Stimulated activated CD4-positive, alpha-beta T cell treated with anti-CD3 and anti-CD28 coated beads, TNF-alpha, amount 100 ng/mL, for 24 hours (primary cell): ENCODE measurements at places on chromosomes 7 and 10.

DNA sequence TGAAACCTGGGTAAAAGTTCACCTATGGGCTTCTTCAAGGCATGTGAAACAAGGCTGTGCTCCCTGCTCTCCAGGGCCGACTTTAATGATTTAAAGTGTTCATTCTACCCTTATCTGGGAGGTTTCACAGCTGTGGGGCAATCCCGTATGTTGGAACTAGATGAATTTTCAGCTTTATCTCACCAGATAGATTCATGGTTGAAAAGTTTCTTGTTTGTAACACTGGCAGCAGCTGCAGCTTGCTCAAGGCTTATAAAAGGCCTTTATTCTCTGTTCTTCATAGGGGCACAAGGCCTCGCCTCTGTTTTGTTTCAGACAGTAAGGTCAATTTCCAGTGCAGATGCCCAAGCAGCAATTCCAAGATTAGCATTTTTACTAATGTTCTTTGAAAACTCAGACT is 70.4 kb upstream of the DNAJB12 start:
- DNase-seq = no peak

DNA sequence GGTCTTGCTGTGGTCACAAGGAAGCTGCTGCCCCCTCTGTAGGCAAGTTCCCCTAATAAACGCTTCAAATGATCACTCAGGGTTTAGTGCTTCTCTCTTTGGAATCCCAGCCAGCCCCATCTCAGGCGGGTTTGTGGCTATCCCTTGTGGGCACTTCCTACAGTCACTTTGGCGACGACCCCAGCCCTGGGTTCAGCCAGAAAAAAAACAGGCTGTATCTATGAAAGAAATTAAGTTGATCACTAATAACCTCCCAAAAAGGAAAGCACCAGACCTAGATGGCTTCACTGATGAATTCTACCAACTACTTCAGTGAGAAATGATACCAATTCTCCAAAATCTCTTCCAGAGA is 208.2 kb downstream of the MAD1L1 start:
- DNase-seq = no peak

GRCh38 chr7:36100226-36100625 is 52.8 kb upstream of the EEPD1 start:
- no peak for DNase-seq

GRCh38 chr7:45105588-45106188 is 5.8 kb downstream of the TBRG4 start:
- no peak for DNase-seq

- DNase-seq = no peak
Measured at GRCh38 chr7:68020102-68020501, 1023.5 kb downstream of the TYW1 start.

- DNase-seq = no peak
Measured at GRCh38 chr10:51139176-51139575, 64.9 kb downstream of the PRKG1 start.

DNA sequence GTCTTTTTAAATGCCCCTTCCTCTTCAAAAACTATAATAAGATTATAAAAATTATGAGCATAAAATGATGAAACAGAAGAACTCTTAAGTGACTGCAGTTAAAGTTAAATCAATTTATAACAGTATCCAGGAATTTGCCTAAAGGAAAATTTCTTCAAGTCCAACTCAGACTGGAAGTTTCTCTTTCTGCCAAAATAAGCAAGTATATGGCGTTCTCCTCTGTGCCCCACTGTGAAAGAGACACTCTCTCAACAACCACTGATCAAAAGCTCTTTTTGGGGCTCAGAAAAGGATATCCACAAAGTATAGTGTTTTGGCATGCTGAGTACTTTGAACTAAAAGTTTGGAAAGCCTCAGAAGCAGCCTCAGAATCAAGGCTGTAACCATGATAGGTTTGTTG is 139.9 kb downstream of the SKIDA1 start:
- no peak for DNase-seq

- DNase-seq = no peak
Measured at GRCh38 chr10:14547816-14548215, 217.1 kb upstream of the FRMD4A start.

- DNase-seq = no peak
Measured at GRCh38 chr10:34228066-34228465, 587.0 kb downstream of the PARD3 start.

- DNase-seq = peak; percentile 55
Measured at GRCh38 chr10:127990846-127991542, 84.1 kb downstream of the PTPRE start.

GRCh38 chr7:142436601-142437000 is 178.7 kb upstream of the PRSS58 start:
- no peak for DNase-seq

DNA sequence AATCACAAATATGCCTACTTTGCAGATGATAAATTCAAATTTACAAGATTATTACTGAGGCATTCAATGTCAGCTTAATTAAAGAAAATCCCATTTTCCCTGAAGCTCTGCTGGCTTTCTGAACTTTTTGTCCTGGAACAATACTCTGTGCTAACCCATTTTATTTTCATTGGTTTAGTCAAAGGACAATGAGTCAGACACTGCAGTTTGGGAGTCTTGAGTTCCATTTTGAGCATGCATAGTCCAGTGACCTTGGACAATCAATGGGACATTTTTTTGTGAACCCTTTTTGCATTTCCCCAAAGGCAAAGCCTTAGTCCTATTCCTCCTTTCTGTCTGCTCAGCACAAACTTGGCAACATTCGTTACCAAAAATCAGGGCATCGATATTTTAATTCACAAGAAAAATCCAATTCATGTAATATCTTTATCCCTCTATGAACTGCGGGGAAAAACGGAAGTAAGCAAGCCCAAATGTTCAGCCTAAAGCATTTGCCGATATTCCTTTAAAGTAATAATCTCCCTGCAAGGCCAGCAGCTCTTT is 339.8 kb downstream of the RNLS start:
- DNase-seq = no peak

DNA sequence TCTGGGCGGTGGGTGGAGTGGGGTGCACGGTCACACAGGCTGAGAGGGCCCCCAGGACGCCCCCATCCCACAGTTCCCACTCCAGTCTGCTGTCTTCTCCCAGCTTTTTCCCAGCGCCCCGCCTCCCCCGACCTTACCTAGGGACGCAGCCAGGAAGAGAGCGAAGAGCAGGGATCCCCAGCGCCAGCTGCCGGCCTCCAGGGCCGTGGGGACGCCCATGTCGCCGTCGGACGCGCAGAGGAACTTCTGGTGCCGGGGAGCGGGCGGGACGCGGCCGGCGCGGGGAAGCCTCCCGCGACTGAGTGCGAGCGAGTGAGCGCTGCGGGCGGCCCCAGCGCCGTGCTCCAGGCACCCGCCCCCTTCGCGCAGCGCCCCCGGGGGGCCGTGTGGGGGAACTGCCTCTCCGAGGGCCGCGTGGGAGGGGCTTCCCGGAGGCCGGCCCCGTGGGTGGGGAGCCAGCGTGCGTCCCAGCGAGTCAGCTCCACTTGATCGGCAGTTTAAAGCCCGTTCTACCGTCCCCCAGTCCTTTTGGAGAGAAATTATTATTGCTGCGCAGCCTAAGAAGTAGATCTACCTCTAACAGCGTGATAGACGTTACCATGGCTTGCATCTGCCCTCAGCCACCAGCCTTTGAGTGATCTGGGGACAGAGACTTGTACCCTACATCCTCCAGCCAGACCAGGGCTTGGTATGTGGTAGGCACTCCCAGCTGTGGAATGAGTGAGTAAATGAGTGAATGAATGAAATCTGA is at the start of gene VSIR:
Gene VSIR (minus strand): TSS at position 300 of the 751 bp plus-strand sequence. CDS start 81 bp downstream, at position 219.
- peak; percentile 91 for DNase-seq

DNA sequence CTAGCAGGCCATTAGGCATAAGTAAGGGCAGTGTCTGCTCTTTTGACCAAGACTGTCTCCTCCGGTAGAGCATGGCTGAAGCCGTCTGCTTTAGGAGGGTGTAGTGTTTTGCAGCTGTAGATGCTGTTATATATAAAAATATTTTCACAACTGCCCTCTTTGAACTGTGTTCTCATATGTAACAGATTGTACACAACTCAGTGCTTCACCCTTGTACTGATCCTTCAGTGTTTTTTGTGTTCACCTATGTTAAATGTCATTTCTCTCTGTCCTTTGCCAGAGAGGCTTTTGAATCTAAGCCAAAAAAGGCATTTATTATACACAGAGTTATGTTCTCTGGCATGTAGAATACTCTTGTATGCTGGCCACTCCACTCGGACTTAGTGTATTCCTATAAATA is 135.5 kb downstream of the BICC1 start:
- DNase-seq = no peak

GRCh38 chr7:17184805-17185689 is 113.4 kb upstream of the AHR start:
- DNase-seq = no peak

DNA sequence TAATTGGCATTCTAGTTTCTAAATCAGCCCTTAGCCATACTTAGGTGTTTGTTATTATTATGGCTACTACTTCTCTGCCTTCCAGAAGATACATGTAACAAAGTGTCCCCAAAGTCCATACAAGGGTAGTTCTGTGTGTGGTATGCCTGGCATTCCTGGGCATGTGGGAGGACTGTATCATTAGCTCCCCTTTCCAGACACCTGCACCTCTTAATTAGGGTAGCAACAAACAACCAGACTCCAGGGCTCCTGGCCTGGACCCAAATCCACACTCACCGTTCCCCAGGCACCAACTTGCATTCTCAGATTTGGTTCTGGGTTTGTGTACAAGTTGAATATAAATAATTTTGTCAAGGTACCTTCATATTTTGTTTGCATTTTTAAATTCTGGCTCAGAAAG is 15.5 kb upstream of the CALD1 start:
- DNase-seq = no peak

- DNase-seq = no peak
Measured at GRCh38 chr10:133132473-133133291, 27.3 kb upstream of the KNDC1 start.

DNA sequence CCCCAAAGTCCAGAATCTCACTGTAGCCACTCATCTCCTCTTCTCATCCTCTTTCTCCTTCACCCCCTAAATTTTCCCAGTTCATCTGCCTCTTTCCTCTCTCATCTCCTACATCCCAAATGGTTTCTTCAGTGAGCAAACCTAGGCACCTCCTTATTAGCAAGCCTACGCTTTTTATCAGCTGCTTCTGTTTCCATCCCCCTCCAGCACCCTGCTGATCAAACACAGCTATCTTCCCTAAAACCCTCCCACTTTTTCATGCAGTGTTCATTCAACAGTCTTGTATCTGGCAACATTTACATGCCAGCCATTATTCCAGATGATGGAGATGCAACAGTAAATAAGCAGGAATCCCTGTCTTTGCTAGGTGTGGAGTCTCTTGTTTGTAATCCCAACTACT is 3.3 kb upstream of the ABRAXAS2 start:
- DNase-seq = no peak

DNA sequence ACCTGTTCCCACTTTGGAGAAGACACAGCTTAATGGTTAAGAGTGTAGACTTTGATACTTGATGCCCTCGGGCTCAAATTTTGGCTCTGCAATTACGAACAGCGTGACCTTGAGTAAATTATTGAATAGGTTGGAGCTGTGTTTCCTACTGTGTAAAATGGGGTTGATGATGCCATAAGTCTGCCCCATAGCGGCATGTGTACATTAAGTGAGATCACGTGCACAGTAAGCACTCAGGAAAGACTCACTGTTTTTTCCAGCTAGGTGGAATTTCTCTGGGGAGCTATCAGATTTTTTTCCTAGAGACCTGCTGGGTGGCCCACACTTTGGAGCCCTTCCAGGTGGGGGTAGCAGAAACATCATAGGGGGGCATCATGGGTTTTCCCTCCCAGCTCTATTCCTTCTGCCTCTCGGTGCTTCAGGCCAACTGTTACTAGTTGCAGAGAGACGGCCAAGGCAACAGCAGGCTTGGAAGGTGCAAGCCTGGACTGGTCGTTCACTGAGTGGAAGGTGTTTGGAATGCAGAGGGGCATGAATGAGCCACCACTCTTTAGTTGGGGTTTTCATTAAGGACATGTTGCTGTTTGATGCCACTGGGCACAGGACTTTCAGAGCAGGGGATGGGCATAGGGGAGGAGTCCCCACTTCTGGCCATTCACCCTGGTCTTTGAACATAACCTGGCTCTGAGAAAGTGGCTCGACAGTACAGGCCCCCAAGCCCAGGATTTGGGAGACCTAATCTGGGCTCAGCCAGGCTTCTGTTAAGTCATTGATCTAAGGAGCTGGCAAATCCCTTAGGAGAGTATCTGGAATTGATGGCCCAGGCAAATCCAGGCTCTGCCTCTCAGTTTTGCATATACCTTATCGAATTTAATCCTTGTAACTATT is 64.0 kb downstream of the SYPL1 start:
- no peak for DNase-seq

DNA sequence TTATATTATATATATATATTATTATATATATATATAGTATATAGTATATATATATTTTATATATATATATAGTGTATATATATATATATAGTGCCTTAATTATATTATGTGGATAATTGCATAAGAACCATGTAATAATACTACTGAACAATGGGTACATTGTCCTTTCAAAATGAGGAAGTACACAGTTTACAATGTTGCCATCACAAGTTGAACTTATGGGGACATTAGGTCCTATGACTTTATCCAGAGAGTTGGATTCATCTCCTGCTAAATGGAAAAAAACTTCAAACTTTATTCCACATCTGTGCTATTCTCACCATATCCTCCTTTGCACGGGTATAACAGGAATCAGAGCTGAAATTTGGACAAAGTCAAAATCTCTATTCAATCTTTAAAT is 105.0 kb upstream of the AGR3 start:
- no peak for DNase-seq

DNA sequence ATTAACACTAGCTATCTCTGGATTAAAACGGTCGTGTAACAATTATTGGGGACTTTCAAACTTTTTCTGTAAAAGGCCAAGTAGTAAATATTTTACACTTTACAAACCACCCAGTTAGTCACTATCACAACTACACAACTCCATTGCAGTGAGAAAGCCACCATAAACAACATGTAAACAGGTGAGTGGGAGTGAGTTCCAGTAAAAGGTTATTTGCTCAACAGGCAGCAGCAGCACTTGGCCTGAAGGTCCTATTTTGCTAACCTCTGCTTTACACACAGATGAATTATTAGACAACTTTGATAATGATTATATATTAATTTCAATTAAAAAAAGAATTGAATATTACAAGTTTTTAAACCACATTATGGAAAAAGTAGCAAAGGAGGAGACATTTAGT is 15.8 kb upstream of the AGMO start:
- no peak for DNase-seq

DNA sequence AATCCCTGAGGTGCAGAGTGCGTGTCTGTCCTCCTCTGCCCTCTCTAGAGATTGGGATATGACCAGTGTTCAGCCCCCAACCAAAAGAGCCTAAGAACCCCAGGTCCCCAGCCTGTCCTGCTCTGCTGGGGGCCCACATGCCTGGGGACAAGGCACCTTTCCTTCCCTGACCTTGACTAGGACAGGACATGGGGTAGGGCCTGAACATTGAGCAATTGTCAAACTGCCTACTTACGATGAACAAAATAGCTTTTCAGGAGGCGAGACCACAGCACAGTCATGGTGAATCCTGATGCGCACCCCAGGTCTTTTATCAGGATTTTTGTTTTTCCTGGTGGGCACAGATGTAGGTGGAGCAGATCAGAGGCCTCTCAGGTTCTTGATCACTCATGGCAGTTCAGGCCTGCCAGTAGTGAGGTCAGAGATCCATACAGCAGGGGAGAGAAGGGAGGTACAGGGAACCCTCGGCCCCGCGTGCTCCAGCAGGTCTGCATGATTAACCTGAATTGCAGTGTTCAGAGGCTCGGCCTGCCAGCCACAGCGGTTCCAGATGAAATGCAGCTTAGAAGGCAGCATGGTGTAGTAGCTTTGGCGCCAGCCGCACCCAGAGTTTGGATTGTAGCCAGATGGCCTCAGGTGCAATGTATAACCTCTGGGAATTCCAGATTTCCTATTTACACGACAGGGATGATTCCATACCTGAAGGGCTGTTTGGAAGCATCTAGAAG is 191.3 kb downstream of the CUX1 start:
- DNase-seq = no peak
